Esophagus squamous epithelium (tissue), 5 donors: ENCODE measurements at places on chromosomes 13 and 19.

GRCh38 chr19:16037424-16038195 lies 38.7 kb upstream of the TPM4 start:
- DNase-seq: no peak

GRCh38 chr13:101955764-101956163 lies 446.1 kb downstream of the FGF14 start:
- DNase-seq: no peak

DNA sequence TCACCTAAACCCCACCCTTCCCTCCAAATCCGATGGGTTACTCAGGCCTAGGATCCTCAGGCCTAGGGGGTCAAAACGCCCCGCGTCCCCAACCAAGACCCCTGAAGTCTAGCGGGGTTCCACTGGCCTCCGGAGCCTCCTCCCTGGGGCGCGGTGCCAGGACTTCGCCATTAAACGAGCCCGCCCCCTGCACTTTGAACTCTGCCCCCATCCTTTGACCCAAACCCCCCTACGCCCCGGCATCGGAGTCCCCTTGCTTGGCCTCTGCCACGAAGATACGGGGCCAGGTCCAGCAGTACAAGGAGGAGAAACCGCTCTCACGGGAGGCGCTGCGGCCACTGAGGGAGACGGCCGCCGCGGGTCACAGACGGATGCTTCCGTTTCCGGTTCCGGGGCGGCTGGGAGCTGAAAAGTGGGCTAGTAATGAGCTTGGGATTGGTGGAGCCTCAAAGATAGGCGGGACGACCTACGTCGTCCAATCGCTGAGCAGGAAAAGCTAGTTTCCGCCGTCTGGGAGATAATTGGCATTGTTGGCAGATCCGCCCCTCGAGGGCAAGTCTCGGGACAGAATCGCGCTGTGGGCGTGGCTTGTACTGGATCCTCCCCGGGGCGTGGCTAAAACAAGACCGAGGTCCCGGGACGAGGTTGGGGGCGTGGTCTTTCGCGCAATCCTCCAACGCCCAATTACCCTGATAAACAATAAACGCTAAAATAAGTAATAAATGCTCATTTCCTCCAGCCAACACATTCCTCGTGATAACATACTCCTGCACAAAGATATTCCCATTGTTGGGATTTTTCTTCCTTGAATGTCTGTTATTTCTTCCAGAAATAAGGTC lies 5.7 kb upstream of the ZNF77 start:
- peak; percentile 96 for DNase-seq

- no peak for DNase-seq
Measured at GRCh38 chr13:102793611-102794355, 5.0 kb downstream of the POGLUT2 start.

GRCh38 chr13:44347949-44348348 lies 25.7 kb upstream of the SERP2 start:
- no peak for DNase-seq

DNA sequence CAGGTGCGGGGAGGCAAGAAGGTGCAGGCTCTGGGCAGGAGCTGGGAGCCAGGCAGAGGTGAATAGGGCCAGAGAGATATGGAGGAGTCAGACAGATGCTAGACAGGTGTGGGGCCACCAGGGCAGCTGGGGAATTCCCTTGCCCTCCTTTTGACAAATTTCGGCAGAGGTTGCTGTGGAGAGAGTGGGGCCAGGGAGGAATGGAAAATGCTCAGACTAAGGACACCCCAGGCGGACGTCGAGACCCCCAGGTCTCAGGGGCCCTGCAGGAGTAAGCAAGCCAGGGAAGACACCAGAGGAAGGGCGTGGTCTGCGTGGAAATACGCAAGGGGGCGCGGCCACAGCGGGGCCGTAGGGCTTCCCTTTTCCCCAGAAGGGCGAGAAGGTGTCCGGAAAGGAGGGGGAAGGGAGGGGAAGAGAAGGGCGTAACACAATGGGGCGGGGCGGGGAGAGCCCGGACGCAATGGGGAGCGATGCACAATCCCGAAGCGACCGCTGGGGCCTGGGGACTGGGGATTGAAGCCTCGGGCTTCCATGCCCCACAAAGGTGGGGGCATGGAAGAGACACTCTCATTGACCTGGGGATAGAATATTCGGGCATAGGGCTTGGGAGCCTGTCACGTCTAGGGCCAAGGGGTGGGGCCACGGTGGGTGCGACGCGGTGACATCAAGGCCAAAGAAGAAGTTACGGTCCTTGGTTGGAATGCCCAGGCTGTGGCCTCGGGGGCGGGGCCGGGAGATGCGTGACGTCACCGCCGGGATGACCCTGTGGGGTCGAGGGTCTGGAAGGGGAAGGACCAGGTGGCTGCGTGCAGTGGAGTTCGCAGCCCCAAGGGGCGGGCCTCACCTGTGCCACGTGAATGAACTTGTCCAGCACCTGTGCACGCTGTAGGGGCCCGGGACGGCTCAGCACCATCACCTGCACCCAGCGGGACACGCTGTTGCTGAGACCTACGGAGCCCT lies 8.2 kb downstream of the RASGRP4 start:
- DNase-seq: no peak

GRCh38 chr19:14476673-14477401 lies 1.7 kb upstream of the PTGER1 start:
- no peak for DNase-seq

GRCh38 chr19:43499042-43499441 lies 5.5 kb downstream of the PHLDB3 start:
- DNase-seq: no peak

- no peak for DNase-seq
Measured at GRCh38 chr13:86309881-86310280, 510.7 kb upstream of the SLITRK6 start.

GRCh38 chr19:11737964-11738745 lies 591 bp downstream of the ZNF823 start:
- DNase-seq: no peak

DNA sequence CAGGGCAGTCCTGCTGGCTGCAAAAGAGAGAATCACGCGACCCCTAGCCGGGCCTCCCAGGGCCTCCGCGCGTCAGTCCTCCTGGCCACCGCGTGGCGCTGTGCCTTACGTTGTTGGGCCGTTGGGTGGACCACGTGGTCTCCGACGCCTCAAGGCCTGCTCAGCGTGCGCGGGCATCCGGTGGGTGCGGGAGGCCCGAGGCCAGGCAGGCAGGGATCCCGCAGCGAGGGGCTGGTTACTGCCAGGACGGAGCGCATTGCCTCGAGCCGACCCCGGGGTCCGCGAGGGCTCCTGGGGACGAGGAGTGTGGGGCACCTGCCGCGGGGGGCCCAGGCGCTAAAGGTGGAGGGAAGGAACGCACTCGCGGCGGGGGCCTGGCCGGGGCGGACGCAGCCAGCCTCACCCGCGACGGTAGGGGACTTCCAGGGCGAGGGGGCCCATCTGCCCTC lies at the start of gene TDRD12:
Gene TDRD12, plus strand, starts transcription at position 157 of the 449 bp plus-strand sequence. CDS start 306 bp downstream, outside the sequence.
- no peak for DNase-seq

GRCh38 chr19:48543121-48543710 lies 8.8 kb upstream of the SULT2B1 start:
- no peak for DNase-seq

- no peak for DNase-seq
Measured at GRCh38 chr19:33187183-33187540, 7.0 kb upstream of the LRP3 start.

GRCh38 chr19:38375098-38375493 lies 725 bp downstream of the PSMD8 start:
- DNase-seq: no peak

DNA sequence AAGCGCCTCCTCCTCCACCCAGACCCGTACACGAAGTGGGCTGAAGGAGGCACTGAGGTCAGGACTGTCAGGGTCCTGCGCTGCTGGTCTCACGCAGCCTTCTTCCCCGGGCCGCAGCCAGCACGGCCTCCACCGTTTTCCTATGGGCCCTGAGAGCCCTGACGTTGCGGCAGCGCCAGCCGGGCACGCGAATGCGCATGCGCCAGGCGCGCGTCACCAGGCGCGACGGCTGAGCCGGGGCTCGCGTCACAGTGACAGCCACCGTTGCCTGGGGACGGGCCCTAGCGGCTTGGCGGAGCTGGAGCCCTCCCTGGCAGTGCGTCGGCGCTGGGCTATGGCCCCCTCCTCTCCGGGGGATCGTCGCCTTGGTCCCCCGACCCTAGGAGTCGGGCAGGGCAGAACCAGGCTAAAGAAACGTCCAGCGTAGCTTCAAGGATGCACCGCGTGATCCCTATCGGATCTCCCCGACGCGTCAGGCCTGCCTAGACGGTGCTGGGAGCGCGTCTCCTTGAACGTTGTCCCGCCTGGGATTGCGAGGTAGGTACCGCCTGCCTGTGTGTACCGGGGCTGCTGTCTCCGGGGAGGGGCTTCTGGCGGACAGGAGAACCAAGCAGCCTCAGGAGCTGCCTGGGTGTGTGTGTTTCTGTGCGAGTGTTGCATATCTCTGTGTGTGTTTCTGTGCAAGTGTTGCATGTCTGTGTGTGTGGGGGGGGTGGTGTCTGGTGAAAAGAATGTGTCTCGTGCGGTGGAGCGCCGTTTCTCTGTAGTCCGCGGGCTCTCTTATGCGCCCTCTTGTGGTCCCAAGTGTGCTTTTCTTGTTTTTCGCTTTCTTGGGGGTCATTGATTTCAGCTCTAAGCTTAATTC lies 43.2 kb downstream of the ZNF571 start:
- DNase-seq: no peak

DNA sequence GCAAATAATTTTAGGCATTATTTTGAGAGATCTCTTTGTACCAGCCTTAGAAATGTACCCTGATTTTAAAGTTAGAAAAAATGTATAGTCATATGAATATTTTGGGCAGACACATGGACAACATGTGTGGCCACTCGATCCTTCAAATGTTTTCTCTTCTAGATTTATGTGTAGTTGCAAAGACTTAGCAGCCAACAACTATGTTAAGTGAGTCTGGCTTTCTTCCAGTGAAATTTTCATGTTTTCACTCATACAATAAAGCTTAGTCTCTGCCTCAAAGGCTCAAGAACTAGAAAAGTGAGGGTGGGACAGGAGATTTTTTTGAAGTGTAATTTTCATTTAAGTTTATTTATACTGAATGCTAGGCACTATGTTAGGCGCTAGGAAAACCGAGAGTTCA lies 207.7 kb upstream of the DACH1 start:
- DNase-seq: no peak

DNA sequence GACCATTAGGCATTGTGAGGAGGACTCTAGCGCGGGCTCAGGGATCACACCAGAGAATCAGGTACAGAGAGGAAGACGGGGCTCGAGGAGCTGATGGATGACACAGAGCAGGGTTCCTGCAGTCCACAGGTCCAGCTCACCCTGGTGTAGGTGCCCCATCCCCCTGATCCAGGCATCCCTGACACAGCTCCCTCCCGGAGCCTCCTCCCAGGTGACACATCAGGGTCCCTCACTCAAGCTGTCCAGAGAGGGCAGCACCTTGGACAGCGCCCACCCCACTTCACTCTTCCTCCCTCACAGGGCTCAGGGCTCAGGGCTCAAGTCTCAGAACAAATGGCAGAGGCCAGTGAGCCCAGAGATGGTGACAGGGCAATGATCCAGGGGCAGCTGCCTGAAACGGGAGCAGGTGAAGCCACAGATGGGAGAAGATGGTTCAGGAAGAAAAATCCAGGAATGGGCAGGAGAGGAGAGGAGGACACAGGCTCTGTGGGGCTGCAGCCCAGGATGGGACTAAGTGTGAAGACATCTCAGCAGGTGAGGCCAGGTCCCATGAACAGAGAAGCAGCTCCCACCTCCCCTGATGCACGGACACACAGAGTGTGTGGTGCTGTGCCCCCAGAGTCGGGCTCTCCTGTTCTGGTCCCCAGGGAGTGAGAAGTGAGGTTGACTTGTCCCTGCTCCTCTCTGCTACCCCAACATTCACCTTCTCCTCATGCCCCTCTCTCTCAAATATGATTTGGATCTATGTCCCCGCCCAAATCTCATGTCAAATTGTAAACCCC lies 2.8 kb upstream of the CEACAM5 start:
- DNase-seq: no peak

GRCh38 chr13:21998279-21998990 lies 327.6 kb downstream of the FGF9 start:
- no peak for DNase-seq

DNA sequence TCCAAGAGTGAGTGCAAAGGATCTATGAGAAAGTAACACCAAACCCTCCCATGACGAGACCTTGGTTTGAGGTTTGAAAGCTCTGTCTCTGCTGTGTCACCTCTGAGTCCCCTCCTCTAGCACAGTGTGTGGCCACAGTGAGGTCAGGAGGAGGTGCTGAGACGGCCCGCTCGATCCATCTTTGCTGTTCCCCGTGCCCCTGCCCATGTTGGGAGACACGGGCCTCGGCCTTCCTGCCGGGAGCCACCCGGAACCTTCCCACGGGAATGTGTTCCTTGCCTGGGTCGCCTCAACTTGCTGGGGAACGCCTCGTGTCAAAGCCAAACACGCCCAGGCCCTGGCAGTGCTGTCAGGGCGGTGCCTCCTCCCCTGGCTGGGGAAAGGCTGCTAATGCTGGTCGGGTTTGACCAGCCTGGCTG lies 10.1 kb downstream of the NANOS3 start:
- DNase-seq: no peak

- DNase-seq: no peak
Measured at GRCh38 chr19:23832717-23833327, 74.1 kb upstream of the ZNF681 start.

DNA sequence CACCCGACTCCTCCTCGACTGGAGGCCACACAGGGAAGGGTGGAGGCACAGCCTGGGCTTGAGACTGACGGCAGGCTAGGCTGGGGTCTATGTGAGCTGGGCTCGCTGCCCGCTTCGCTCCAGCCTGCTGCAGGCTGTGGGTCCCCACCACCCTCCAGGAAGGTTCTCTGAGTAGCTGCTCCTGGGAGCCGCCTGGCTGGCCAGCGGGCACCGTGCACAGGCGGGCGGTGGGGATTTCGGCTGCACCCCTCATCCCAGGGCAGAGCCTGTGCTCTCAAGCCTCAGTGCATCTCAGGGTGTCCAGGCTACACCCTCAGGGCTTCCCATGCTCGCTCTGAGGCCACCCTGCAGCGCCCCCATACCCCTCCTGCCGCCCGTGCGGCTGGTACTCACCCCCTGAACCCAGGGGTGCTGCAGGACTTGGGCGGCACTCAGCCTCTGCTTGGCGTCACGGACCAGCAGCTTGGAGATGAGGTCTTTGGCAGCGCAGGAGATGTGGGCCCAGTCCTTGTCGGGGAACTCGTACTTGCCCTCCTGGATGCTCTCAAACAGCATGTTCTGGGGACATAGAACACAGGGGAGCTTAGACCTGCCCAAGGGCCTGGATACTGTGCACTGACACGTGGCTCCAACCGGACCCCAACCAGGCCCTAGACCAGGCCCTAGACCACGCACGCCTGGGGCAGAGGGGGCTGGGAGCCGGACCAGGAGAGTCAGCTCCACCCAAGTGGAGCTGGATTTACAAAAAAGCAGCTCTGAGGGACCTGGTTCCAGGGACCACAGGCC lies 10.2 kb downstream of the MKNK2 start:
- DNase-seq: no peak

DNA sequence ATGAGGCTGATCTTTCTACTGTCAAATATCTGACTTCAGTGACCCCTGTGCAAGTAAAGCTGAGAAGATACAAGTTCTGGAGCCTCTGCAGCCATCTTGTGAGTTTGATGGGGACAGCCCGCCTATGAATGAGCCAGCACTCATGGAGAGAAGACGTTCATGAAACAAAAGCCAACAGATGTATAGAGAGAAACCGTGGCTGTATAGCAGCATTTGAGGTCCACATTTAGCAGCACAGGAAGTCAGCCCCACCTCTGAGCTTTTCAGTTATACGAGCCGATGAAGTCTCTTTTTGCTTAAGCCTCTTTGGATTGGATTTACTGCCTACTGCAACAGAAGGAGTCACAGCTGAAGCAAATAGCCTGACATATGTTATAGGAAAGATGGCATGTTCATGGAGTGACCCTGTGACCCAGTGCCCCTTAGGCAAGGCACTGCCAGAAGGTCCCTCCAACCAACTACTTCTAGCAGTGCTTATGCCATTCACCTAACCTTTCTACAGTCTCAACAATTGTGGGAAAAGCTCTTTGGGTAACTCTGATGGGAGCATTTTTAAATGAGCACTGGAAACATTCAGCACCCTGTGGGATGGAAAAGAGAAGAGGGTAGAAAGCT lies 3.5 kb upstream of the DLEU7 start:
- DNase-seq: no peak
